ENCODE measurements at places on chromosomes 5 and 9.
A peak's percentile ranks its signal among the peaks of the same experiment; 100 is the strongest.

DNA sequence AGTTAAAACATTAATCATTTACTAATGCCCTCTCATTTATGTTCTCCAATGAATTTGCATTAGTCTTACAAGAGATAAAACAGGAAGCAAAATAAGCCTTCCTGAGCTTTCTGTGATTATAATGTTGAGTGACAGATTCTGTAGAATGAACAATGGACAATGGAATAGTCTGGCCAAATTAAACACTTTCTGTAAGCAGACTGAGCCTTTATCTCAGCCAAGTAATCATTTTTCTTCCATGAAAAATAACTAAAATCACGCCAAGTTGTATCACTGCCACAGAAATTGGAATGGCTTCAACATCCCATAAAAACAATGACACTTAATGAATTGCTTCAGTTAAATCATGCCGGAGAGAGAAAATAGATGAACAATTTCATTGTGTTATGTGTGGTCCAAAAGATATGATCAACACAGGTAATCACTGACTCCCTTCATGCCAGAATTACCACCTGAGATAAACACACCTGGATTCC, 63.0 kb downstream of the TSSK1B start:
- DNase-seq: no peak

DNA sequence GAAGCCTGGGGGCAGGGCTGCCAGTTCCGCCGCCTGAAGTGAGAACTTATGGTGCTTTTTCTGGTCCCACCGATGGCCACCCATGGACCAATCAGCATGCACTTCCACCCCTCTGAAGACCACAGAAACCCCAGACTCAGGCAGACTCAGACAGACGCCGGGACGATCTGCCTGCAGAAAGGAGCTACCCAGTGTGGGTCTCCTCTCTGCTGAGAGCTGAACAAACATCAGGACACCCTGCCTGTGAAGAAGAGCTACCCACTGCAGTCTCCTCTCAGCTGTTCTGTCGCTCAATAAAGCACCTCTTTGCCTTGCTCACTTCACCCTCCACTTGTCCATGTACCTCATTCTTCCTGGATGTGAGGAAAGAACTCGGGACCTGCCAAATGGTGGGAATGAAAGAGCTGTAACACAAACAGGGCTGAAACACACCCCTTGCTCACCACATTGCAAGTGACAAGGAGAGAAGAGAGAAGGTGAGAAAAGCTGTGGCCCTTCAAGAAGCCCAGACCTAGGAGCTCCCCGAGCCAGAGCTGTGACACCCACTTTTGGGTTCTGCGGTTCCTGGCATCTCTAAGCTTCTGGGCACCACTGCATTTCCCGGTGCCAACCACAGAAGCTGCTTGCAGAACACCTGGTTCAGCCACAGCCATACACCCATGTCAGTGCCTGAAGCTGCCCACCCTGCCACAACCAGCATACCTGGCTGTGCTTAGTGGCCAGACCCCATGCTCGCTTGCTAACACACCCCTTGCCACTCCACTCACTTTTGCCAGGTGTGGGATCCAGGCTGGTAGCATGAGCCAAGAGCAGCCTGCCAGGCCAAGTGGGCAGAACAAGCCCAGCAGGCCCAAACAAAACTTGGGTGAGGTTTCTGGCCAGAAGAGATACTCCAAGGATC, 114.3 kb upstream of the TSLP start:
- DNase-seq: no peak

GRCh38 chr5:168697034-168697720, 118.0 kb upstream of the PANK3 start:
- peak; percentile 53 for DNase-seq

GRCh38 chr5:11415751-11416150, 488.5 kb downstream of the CTNND2 start:
- DNase-seq: no peak

DNA sequence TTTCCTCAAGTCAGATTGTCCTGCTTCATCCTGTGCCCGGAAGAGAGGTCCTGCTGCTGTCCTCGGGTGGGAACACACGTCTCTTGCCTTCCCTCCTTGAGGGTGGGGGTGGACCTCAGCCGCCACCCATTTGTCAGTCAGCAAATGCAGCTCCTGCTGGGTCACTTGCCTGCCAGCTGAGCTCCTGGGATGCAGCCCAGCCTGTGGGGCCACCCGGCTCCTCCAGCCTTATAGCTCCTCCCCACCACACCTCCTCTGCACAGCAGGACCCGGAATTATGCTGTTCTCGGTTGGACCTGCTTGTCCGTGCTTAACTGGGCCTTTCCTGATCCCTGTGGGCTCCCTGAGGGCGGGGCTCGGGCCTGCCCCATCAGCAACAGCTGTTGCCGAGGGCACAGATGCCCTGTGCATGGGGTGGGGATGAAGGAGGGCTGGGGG, 52.7 kb downstream of the RXRA start:
- DNase-seq: peak; percentile 96

GRCh38 chr5:76413746-76414145, 10.7 kb downstream of the IQGAP2 start:
- no peak for DNase-seq

DNA sequence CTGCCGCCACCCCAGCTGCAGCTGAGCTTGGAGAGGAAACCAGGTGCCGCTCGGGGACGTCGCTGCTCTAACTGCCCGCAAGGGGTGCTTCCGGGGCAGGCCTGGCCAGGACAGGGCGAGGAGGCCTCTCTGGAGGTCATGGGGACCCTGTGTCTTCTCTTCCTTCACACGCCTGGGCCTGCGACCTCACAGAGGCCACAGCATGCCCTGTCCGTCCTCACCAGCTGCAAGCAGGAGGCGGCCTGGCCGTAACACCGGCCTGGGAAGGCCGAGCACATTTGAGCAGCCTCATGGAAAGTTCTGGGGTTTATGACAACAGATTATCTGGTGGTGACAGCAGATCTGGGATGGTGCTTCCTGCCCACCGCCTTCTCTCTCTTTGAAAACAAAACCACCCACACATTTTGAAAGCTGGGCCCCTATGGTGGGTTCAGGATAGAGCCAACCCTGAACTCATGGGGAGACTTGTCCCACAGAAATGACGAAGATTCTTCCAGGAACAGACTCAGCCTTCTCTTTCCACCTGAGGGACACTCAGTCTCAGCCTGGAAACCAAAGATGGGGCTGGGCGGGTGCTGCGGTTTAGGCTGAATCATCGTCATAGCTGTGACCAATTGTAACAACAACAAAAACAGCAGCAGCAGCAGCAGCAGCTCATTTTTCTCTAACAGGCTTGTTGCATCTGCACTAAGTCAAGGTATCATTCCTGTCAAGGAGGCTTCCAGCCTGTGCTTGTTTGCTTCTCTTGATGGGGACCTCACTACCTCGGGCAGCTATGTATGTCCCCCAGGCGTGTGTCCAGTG, 99.6 kb upstream of the RAPGEF1 start:
- peak; percentile 98 for DNase-seq

DNA sequence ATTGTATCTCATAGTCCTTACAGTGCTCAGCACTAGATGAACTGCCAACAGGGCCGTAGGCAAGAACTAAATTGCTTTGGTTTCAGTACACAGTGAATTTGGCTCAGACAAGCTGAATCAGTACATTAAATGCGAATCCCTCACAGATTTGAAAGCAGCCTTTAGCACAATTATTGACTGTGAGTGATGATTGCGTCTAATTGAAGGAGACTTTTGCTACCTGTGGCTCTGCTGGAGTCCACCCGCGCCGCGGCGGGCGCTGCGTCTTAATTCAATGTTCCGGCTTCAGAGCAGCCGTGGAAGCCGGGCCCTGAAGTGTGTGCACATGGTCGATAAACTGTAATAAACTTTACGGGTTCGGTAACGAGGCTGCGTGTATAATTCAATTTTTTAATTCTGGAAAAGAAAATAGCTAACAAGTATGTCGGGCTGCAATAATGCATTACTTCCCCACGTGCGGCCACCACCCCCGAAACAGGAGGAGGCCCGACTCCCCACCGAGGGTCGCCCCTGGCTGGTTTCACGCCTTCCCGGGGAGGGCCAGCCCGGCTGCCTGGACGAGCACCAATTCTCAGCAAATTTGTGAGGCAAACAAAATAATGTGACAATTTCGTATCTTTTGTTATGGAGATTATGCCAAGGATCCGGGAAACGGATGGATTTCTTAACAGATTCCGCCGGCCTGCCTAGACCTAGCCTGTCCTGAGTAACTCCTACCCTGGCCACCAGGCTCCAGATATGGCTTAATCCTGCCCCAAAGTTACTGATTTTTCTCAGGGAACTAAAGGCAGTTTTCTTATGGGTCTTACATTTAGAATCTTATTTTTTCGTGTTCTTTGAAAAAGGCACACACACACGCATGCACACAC, 269.4 kb upstream of the IRX1 start:
- no peak for DNase-seq

- no peak for DNase-seq
These were observed 89.4 kb downstream of the SH3TC2 start for GRCh38 chr5:148973455-148973854.

DNA sequence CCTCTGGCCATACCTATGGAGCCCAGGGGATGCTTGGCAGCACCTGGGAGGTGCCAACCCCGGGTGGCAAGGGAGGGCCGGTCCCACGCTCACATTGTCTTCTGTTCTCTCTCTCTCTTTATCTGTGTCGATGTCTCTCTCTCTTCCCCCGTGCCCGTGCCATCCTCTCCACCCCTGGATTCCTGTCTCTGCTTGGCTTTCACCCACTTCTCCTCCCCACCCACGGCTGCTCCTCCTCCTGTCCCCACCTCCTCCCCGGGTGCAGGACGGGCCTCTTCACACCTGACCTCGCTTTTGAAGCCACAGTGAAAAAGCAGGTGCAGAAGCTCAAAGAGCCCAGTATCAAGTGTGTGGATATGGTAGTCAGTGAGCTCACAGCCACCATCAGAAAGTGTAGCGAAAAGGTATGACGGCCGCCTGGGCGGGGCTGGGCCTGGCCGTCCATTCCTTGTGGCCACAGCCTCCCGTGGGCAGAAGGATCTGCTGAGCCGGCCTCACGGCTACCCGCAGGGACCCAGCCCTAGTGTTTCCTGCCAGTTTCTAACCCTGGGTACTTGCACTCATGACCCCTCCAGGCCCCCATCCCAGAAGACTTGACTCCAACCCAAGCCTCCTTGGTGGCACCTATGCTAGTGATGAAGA, 22.7 kb downstream of the DNM1 start:
- DNase-seq: no peak

DNA sequence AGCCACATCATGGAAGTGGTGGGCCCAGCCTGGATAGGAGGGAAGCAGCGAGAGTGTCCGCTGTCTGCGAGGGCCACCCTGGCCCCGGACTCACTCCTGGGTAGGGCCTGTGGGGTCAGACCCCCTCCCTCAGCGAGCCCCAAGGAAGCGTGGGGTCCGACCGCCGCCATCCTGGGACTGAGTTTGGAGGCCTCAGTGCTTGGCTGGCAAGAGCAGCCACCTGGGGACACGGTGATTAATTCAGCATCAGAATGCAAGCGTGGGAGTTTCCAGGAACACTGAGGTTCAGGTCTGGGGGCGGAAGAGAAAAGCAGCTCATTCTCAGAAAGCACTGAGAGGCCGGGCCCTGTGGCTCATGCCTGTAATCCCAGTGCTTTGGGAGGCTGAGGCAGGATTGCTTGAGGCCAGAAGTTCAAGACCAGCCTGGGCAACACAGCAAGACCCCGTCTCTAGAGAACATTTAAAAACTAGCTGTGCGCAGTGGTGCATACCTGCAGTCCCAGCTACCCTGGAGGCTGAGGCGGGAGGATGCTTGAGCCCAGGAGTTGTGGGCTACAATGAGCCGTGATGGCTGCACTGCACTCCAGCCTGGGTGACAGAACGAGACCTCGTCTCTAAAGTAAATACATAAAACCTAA, 18.3 kb upstream of the CAMSAP1 start:
- DNase-seq: peak; percentile 70

DNA sequence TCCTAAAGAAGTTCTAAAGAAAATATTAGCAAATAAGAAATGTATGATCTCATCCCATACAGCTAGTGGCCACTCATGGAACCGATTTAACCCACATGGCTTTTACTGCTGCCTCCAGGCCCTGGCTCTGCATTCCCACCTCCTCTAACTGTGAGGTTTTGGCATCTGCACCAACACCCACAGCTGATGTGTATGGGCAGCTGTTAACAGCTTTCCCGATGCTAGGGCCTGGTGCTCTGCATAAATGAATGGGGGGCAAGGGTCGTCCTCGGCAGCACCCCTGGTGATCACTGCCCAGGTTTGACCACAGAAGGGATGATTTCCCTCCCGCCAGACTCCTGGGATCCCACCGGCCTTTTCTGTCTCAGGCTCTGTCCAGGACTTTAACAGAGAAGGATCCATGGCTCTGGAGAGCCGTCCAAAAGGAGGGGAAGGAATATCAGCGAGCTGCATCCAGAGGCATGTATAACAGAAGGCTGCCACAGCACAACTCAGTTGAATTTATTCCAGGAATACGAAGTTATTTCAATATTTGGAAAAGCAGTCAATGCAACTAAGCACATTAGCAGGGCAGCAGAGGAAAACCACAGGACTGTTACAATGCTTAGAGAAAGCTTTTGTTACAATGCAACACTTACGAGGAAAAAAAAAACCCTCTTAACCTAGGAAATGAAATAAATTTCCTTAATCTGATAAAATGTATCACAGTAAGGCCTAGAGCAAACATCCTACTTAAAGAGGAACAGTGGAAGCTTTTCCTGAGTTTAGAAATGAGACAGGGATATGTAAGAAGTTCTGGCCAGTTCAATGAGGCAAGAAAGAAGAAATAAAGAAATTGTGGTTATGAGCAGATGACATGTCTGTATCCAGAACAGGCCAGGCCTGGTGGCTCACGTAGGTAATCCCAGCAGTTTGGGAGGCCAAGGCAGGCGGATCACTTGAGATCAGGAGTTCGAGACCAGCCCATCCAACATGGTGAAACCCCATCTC, 63.1 kb downstream of the NACC2 start:
- peak; percentile 92 for DNase-seq

GRCh38 chr5:105015098-105015497, 1452.5 kb upstream of the NUDT12 start:
- no peak for DNase-seq

GRCh38 chr9:113011911-113012381, at the start of gene ZNF883:
ZNF883 (minus strand) TSS chr9:113012192.
- DNase-seq: peak; percentile 85

- no peak for DNase-seq
These were observed 2.0 kb downstream of the CLK4 start for GRCh38 chr5:178624631-178625546.

DNA sequence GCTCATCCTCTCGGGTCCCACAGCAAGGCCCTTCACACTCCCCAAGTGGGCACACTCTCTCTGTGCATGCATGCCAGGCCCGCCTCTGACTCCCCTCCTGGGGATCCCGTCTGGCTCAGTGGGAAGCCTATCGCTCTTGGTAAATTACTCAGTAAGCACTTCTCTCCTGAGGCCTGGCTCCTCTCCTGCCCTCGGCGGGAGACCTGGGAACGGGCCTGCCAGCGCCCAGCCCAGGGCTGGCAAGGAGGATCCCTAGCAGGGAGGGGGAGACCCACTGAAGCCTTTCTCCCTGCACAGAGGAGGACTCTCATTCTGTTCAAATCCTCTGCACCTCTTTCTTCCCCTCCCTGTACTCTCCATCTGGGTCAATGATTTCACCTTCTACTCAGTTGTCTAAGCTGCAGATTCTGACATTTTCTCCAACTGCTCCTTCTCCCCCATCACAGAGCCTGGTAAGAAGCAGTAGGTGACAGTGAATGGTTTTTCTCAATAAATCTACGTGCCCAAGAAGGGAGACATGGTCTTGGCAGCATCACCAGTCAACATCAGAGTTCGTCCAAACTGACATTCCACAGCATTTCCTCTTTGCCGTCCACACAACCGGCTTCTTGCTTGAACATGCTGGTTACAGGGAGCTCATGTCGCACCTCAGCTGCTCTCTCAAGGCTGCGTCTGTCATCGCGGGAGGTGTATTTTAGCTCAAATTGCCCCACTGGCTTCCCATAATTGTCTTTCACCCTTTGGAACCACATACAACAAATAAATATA, 81.9 kb downstream of the GPR21 start:
- DNase-seq: no peak

Data from osteoblast (primary cell).